ENCODE measurements at places on chromosomes 7 and 10. TPM values are rescaled to one million over a fixed set of nuclear protein-coding genes. Genes with fewer than 3 reads are reported as not detected.

The CHCHD1 gene
- total RNA-seq, result 27.5 TPM

The HIP1 gene
- 84.2 TPM for total RNA-seq

The SCIN gene
- 13.5 TPM for total RNA-seq

The RNF32 gene
- 2.0 TPM for total RNA-seq

DNA sequence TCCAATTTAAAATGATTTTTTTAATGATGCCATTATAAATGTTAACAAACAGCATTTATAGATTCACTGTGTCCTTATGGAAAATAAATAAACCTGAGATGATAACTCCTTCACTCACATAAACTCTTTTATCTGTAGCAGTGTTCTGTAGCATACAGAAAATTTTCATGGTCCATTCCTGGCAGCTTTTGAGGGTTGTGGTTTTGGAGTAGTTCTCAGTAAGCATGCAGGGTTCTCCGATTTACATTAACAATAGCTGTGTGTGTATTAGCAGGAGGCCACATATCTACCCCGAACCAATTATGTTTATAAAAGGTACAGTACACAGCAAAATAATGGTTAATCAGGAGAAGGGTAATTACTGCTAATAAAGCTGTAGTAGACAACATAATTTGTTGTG, 162.7 kb downstream of the CDCA7L start:
- H3K27me3 ChIP-seq, result no peaks in the 10 kb centered on the region
- no peaks in the 10 kb centered on the region for H3K4me1 ChIP-seq
- H3K36me3 ChIP-seq, result no peaks in the 10 kb centered on the region
- DNase-seq, result no peak
- H3K27ac ChIP-seq, result no peak overlapping the region

DNA sequence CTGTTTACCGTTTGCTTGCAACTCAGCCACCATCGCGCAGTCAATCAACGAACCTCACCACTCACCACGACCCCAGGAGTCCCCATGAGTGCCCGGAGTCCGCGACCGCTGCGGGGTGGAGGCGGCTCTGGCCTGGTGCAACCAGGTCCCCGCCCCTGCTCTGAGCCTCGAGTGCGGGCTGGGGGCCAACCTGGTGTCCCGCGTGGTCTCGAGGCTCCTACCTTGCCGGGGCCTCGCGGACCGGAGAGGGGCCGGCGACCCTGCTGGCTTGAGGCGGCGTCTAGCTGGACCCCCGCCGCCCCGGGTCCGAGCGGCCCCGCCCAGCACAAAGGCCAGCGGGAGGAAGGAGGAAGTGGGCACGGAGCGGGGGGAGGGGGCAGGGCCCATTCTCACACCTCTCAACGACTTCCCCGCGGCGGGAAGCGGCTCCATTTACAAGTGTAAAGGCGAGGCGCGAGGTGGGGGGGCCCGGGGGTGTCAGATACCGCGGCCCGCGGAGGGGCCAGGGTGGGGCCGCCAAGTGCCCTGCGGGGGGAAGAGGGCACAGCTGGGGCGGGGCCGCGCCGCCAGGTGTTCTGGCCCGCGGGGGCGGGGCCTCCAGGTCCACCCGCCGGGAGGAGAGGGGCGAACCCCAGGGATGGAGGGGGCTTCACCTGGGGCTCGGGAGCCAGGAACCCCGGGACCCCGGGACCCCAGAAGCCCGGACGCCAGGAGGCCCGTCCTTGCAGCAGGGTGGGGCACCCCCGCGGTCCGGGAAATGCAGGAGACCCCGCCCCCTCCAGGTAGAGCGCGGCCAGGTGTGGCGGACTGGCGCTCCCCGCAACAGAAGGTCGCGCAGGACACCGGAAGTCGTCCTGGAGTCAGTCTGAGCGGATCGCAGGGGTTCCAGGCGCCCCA, 8.6 kb downstream of the CTBP2 start:
- no peaks in the 10 kb centered on the region for H3K27me3 ChIP-seq
- H3K4me1 ChIP-seq, result peaks cover 55% of the 10 kb centered on the region
- peak overlapping the region; percentile 39 for H3K4me3 ChIP-seq
- H3K27ac ChIP-seq, result peak overlapping the region; percentile 37
- no peaks in the 10 kb centered on the region for H3K36me3 ChIP-seq

- no peak overlapping the region for H3K27ac ChIP-seq
- no peaks in the 10 kb centered on the region for H3K27me3 ChIP-seq
- H3K4me1 ChIP-seq, result peaks cover 65% of the 10 kb centered on the region
- no peaks in the 10 kb centered on the region for H3K36me3 ChIP-seq
- DNase-seq, result no peak
- no peak overlapping the region for H3K4me3 ChIP-seq
These were observed 8.3 kb downstream of the SLC37A3 start for GRCh38 chr7:140390034-140390433.

- H3K27ac ChIP-seq, result no peak overlapping the region
- no peak overlapping the region for H3K4me3 ChIP-seq
- no peaks in the 10 kb centered on the region for H3K4me1 ChIP-seq
- H3K36me3 ChIP-seq, result peaks cover 92% of the 10 kb centered on the region
- no peak for DNase-seq
- H3K27me3 ChIP-seq, result no peaks in the 10 kb centered on the region
These were observed 57.5 kb downstream of the KLHDC10 start for GRCh38 chr7:130127821-130128317.
